ENCODE measurements at places on chromosomes 12 and 14. TPM values are rescaled to one million over a fixed set of nuclear protein-coding genes. Genes with fewer than 3 reads are reported as not detected.
A peak's percentile ranks its signal among the peaks of the same experiment; 100 is the strongest.

- peak; percentile 76 for DNase-seq
Measured at GRCh38 chr12:24600996-24601395, 347.9 kb downstream of the BCAT1 start.

PRKD1 gene
- total RNA-seq = 4.3 TPM

- DNase-seq = no peak
Measured at GRCh38 chr12:59068436-59068835, 148.1 kb upstream of the LRIG3 start.

DNA sequence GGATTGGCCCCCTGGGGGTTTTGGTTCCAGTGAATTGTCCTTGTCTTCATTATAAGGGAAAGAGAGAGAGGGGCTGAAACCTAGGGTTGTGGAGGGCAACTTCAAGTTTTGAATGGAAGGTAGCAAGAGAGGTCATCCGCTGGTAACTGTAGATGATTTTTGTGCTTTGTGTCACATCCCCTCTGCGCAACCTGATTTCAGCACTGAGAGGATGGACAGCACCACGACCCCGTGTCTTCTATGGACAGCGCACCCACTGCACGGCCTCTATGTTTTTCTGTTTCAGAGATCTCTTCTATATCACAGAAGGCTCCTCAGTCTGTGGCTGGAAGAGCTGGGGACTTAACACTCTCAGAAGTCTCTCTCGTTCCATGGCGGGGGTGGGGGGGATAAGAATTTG is 127.0 kb upstream of the RPH3A start:
- peak; percentile 16 for DNase-seq

CMTM5 gene
- total RNA-seq = 0.60 TPM

CCDC196 gene
- not detected for total RNA-seq

- no peak for DNase-seq
Measured at GRCh38 chr14:31703056-31703455, 141.9 kb downstream of the NUBPL start.

DNA sequence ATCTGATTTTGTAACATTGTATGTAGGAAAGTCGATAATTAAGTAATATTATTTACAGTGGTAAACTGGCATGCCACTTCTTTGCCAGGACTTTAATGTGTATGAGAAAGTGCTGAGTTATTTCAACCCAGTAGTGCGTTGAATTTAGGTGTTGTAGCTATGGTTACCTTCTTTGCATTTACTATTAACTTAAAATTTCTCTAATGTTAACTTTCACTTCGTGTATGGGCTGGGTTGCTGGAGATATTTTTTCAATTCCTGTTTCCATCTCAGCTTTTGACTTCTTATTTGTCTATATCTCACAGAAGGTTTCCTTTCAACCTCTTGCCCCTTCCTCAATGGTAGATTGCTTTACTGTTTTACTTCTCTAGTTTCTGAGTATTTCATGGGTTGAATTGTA is 1345.6 kb downstream of the FSCB start:
- no peak for DNase-seq

TSPAN9 gene
- 37.6 TPM for total RNA-seq

DNA sequence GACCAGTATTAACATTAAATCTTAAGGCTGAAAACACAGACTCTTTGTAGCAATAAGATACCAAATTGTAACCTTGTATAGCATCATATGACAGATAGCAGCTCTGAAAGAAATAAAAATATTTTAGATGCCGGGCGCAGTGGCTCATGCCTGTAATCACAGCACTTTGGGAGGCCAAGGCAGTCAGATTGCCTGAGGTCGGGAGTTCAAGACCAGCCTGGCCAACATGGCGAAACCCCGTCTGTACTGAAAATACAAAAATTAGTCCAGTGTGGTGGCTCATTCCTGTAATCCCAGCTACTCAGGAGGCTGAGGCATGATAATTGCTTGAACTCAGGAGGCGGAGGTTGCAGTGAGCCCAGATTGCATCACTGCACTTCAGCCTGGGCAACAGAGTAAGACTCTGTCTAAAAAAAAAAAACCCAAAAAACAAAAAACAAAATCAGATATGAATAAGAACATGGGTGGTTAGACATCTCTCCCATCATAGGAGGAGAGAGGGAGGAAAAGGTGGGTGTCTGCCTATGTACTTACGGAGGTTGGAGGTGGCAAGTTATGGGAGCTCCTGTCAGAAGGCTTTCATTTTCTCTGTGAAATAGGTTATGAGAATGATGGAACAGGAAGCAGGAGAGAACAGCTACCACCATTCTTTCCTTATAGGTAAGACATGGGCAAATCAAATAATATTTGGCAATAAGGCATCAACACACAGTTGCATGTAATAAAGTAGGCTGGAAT is 7.6 kb upstream of the HEBP1 start:
- DNase-seq = no peak

PTPN6 gene
- total RNA-seq = not detected

DNA sequence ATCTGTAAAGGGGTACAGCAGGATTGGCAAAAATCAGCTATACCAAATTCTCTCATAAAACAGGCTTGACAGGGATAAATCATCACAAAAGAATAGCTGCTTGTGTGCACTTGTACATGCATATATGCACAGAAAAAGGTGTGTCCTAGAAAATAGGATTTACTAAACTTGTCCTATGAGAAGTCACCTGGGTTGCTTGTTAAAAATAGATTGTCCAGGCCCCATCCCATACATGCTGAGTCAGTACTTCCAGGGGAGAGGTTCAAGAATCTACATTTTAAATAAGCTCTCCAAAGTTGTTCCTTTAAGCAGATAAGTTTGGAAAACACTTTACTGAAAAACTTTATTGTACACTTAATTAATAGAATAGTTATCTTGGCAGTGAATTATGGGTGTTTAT is 123.1 kb downstream of the ANO6 start:
- DNase-seq = no peak

DNA sequence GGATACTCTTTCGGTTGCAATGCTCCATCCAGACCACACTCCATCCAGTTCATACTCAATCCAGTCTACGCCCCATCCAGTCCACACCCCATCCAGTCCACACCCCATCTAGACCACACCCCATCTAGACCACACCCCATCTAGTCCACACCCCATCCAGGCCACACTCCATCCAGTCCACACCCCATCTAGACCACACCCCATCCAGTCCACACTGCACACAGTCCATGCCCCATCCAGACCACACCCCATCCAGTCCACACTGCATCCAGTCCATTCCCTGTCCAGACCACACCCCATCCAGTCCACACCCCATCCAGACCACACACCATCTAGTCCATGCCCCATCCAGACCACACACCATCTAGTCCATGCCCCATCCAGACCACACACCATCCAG is 116.0 kb upstream of the RTL1 start:
- no peak for DNase-seq

PRH2 gene
- not detected for total RNA-seq

GRCh38 chr12:5017638-5018348 is 25.9 kb upstream of the KCNA5 start:
- DNase-seq = no peak

GRCh38 chr14:23173031-23173430 is 10.4 kb downstream of the SLC7A8 start:
- DNase-seq = no peak

GRCh38 chr12:108063192-108063591 is 65.9 kb upstream of the WSCD2 start:
- DNase-seq = no peak

- DNase-seq = no peak
Measured at GRCh38 chr12:128091101-128091720, 175.8 kb upstream of the TMEM132C start.

DAO gene
- total RNA-seq = not detected

CCDC197 gene
- total RNA-seq = not detected

CCDC177 gene
- not detected for total RNA-seq

GRCh38 chr14:77646907-77647306 is 30.5 kb upstream of the SPTLC2 start:
- no peak for DNase-seq

VDR gene
- total RNA-seq = 22.9 TPM

GRCh38 chr12:132804426-132804861 is 24.2 kb downstream of the GOLGA3 start:
- no peak for DNase-seq

DNA sequence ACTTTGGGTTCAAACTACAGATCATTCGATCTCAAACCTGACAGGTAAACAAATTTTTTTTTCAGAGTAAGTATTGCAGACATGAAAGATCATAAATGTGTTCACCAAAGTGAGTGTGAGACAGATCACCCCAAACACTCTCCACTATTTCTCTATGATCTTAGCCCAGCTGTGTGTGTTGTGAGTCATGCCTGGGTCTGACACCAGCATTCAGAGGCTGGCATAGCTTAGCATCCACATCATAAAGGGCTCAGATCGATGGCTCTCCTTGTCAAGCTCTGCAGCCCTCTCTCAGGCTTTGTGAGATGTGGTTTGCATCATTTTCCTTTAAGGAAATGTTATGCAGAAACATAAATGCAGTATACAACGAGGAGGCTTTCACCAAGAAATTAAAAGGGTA is 164.9 kb downstream of the ETV6 start:
- DNase-seq = peak; percentile 81

GRCh38 chr12:6323340-6323994 is 13.0 kb downstream of the PLEKHG6 start:
- peak; percentile 92 for DNase-seq

DNA sequence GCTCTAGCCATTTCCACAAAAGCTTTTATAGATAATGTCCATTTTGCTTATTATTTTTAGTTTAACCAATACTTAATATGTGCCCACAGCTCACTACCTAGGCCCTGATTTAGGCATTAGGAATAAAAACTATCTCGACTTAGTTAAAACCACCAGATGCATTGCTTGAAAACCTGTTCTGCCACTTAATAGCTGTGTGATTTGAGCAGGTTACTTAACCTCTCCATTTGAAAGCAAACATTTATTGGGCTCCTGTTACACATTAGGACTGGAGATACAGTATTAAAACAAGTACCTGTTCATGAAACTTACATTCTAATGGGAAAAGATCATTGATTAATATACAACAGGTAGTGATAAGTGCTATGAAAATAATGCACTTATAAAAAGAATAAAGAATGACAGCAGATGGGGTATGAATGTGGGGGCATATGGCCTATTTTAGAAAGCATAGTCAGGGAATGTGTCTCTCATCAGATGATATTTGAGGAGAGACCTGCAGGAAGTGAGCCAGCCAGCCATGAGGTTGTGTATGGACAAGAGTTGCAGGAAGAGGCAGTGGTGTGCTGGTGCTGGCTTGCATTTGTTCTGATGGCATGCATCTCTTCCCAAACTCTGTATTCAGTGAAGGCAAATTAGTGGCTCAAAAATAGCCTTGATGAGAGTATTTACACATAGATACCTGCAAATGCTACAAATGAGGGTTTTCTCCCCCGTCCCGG is 34.3 kb downstream of the NOPCHAP1 start:
- no peak for DNase-seq

- DNase-seq = no peak
Measured at GRCh38 chr12:80445083-80445793, 1.2 kb downstream of the PTPRQ start.

Data from RPMI7951 (cell line).